Dermis microvascular lymphatic vessel endothelial cell (primary cell): ENCODE measurements at places on chromosomes 2 and 18. TPM values are rescaled to one million over a fixed set of nuclear protein-coding genes. Genes with fewer than 3 reads are reported as not detected.

LRRC30 gene
- not detected in 2 replicates for total RNA-seq

MAP2 gene
- total RNA-seq, result 3.3 and 11.2 TPM in 2 replicates

NT5C1B gene
- total RNA-seq, result not detected in 2 replicates

GALNT14 gene
- 0.39 and 1.3 TPM in 2 replicates for total RNA-seq

GNAL gene
- 0.39 and 0.51 TPM in 2 replicates for total RNA-seq

FAM237A gene
- total RNA-seq, result not detected in 2 replicates

ASNSD1 gene
- 46.7 and 47.1 TPM in 2 replicates for total RNA-seq

DSG4 gene
- total RNA-seq, result not detected in 2 replicates

NAT8 gene
- not detected in 2 replicates for total RNA-seq

DNAH6 gene
- total RNA-seq, result under 0.01 TPM in 2 replicates

EPG5 gene
- 9.2 and 14.8 TPM in 2 replicates for total RNA-seq

CPS1 gene
- total RNA-seq, result 0.51 and 3.1 TPM in 2 replicates

ANKRD23 gene
- 0.51 and 1.1 TPM in 2 replicates for total RNA-seq

STAT4 gene
- 0.13 and 0.51 TPM in 2 replicates for total RNA-seq

COL4A3 gene
- not detected in 2 replicates for total RNA-seq

ATP5F1A gene
- total RNA-seq, result 733 and 734 TPM in 2 replicates

MOGAT1 gene
- total RNA-seq, result not detected in 2 replicates

SCN3A gene
- 1.2 and 11.5 TPM in 2 replicates for total RNA-seq

COL6A3 gene
- under 0.01 and 6.6 TPM in 2 replicates for total RNA-seq

TBR1 gene
- total RNA-seq, result under 0.01 TPM in 2 replicates

DSEL gene
- 8.5 and 19.3 TPM in 2 replicates for total RNA-seq

DPP10 gene
- total RNA-seq, result not detected in 2 replicates

STEAP3 gene
- 7.7 and 7.8 TPM in 2 replicates for total RNA-seq

SANBR gene
- total RNA-seq, result 8.7 and 11.0 TPM in 2 replicates

MYL12A gene
- total RNA-seq, result 1,001 and 1,143 TPM in 2 replicates

RASGRP3 gene
- 184 and 191 TPM in 2 replicates for total RNA-seq

SLC8A1 gene
- total RNA-seq, result 0.13 TPM in 2 replicates

ERBB4 gene
- under 0.01 TPM in 1 of 2 replicates, not detected in the other for total RNA-seq

EIF5B gene
- 16.7 and 22.6 TPM in 2 replicates for total RNA-seq

GGCX gene
- 27.3 and 40.0 TPM in 2 replicates for total RNA-seq

NGEF gene
- total RNA-seq, result 0.39 TPM in 1 of 2 replicates, not detected in the other

CPO gene
- total RNA-seq, result not detected in 2 replicates

HOXD13 gene
- total RNA-seq, result under 0.01 TPM in 1 of 2 replicates, not detected in the other

LOXHD1 gene
- total RNA-seq, result under 0.01 TPM in 2 replicates

DOCK10 gene
- 4.6 and 6.1 TPM in 2 replicates for total RNA-seq

MPP4 gene
- total RNA-seq, result 0.76 and 1.5 TPM in 2 replicates

TTC27 gene
- 17.3 and 18.6 TPM in 2 replicates for total RNA-seq

ZNF532 gene
- 33.1 and 45.0 TPM in 2 replicates for total RNA-seq

LDAH gene
- 16.4 and 17.3 TPM in 2 replicates for total RNA-seq

FAHD2A gene
- total RNA-seq, result 26.4 and 27.3 TPM in 2 replicates
